Stimulated activated CD4-positive, alpha-beta T cell treated with anti-CD3 and anti-CD28 coated beads, Interleukin-1b, Interleukin-23, amount 100 ng/mL, for 4 hours (primary cell): ENCODE measurements at places on chromosomes 3 and 15.
A peak's percentile ranks its signal among the peaks of the same experiment; 100 is the strongest.

DNA sequence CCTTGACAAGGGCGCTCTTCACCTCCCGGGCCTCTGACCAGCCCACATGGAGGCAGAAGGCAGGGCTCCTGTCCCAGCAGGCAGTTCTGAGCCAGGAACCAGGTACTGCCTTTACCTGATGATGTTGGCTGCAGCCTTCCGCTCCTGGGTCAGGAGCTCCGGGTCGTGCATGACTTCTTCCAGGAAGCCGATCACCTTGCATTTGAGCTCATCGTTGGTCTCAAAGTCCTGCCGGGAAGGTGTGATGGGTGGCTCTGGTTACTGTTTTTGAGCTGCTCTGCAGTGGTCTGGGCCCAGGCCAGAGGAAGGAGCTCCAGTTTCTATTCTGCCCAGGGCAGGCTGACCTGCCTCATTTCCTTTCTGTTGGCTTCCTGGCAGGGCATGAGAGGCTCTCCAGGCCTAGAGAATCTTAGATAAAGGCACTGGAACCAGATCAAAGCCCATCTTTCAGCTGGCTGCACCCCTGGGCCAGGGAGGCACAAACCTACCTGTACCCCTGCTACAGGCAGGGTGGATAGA, 53.2 kb upstream of the CTSH start:
- DNase-seq, result no peak

DNA sequence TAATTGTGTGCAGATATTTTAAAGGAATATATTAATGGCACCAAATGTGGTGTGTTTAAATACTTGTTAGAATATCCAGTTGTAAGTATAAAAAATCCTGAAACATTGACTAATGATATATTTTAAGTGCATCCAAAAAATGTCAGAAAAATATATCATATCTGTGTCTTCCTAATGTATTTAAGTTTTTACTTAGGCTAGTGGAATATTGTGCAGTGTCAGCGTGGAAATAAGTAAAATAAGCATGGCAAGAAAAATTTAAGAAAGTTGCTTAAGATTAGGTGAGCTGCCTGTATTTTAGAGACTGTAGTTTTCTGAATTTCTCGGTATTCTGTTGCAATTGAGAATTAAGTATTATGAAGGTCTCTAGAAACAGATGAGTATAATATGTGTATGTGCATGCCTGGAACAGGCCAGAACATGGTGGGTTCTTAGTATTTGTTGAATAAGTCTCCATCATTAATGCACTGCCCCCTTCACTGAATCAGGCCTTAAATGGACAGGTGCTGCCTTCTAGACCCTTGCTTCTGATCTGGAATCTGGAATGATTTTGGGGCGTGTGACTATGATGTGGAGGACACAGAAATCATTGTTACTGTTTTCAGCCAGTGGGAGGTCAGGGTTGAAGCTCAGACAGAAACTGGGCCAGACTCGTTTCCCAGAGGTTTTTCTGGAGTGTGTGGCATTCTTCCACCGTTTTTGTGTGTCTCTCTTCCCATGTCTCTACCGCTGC, 86.1 kb downstream of the TRAK1 start:
- DNase-seq, result no peak

DNA sequence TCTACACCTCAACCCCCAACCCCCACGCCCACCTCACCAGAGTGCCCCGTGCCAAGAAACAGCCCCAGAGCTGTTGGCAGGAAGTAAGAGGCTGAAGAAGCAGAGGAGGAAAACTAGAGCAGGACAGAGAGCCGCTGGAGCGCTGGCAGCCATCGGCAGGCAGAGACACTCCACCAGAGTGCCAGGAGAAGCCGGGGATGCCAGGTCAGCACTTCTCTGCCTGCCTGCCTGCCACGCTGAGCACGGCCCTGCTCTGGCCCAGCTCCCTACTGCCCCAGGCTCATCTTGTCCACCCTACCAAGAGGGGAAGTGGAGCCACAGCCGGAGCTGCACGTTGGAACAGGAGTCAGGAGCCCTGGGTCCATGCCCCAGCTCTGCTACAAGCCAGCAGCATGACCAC, 29.7 kb downstream of the CACNA2D2 start:
- DNase-seq, result no peak

GRCh38 chr3:14801031-14801430, 17.7 kb upstream of the FGD5 start:
- no peak for DNase-seq

DNA sequence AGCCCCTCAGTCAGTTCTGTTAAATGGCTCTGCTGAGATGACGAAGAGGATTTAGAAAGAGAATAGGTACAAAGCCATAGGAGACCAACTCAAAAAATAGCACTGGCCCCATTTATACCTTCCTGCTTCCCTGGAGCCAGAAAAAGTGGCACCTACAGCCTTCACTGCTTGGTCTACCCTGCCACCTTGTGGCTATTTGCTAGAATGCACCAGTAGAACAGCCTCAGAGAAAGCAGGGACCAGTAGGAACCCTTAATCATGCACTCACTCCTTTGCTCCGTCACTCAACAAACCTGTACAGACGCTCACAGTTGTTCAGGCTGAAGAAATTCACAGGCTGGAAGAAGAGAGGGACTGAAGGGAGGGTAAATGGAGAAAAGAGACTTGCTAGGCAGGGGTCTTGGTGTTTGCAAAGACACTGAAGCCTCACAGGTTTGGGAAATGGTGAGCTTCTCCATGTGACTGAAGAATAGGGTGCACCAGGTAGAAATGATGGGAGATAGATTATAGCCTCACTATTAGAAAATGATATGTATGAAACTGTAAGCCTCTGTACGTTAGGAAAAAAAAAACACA, 12.1 kb upstream of the RTP2 start:
- peak; percentile 66 for DNase-seq

DNA sequence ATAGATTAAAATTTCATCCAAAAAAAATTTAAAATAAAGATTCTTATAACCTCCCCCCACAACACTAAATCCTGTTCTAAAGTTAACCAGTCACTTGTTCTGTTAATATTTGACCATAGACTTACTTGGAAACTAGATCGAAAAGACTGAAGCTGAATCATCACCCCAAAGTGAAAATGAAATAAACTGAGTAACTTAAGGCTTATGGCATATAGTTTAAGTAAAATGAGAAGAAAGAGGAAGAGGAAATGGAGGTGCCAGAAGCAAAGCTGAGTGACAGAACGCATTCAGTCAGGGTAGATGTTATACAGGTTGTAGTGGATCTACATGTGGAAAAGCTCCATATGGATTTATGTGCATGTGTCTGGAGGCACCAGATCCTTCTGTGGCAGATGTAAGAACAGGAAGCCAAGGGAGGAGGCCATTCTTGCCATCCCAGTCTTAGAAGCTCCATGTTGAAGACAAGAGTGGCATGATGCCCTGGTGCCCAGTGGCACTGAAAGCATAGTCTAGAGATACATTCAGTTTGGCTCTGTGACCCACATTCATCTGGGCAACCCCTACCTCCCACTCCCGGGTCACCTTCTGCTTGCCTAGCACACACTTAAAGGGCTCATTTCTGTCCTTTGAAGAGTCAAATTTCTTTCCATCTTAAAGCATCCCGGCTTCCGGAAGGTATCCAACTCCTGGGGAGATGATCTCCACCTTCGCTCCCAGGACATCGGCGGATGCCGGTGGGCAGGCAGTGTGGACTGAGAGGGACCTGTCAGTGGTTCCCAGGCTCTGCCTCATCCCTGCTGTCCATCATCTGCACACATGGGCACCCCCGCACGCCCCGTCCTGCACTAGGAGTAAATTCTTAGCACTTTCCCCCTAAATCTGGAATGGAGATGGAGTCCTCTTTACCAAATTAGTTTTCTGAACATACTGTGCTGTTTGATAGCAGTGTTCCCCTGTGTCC, 90.8 kb downstream of the NEO1 start:
- no peak for DNase-seq

- DNase-seq, result peak; percentile 78
Measured at GRCh38 chr15:67120839-67121643, 55.6 kb downstream of the SMAD3 start.

GRCh38 chr3:178421069-178421468, 115.2 kb upstream of the KCNMB2 start:
- no peak for DNase-seq

DNA sequence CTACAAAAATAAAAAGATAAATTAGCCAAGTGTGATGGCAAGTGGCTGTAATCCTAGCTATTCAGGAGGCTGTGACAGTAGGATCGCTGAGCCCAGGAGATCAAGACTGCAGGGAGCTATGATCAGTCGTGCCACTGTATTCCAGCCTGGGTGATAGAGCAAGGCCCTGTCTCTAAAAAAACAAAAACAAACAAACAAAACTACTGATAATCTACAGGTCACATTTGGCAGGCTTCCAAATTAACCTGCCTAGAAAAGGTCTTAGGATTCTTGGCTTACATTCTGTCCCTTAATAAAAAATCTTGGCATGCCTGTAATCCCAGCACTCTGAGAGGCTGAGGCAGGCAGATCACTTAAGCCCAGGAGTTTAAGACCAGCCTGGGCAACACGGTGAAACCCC, 33.4 kb upstream of the SETD2 start:
- no peak for DNase-seq

DNA sequence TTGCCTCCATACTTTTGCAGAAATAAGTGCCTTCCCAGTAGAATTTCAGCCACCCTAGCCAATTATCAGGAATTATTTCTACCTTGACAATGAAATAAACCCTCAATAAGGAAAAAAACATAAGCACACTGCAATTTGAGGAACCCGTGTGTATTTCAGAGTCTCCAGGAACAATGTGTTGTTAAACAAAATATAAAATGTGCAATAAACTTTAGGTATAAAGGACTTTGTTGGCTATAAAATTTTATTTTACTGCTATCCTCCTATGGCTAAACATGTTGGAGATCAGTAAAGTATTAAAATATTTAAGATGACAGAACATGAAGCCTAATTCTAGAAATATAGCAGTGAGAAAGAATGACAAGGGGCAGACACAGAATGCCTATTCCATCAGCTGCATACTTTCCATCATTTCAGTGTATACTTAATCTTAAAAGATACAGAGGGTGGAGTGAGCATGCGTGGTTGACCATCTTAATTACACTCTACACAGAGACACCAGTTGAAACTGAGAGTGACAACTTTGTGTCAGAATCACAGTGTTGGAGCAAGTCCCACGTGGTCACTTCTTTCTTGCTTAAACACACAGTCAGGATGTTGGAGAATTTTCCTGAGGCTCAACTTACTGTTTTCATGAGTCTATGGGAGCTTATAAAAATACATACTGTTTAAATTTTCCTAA, 79.0 kb upstream of the SUCLG2 start:
- no peak for DNase-seq

DNA sequence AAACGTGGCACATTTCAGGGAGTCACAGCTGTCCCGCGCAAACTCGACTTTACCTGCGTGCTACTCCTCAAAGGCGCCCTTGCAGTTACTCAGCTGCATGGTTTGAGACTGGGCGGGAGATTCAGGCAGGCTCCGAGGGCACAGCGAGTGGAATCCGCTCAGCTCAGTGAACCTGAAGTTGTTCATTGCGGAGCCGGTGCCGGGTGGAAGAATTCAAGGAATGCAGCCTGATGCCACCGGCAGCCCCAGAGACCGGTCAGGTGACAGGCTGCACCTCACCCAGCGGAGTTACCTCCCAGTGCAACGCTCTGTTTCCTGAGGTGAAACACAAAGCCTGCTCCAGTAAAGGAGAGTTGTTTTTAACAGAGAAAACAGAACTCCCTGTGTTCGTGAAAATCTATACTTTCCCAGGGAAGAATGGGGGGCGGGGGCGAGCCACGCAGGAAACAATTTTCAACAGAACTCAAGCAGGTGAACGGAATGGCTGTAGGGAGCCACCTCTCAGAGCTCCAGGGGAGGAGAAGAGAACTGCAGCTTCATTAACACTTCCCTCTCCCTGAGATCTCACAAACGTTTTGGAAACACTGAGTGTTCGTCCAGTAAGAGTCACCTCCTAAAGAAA, 3.8 kb downstream of the VEPH1 start:
- no peak for DNase-seq

- no peak for DNase-seq
Measured at GRCh38 chr3:5312290-5312689, 124.8 kb downstream of the EDEM1 start.

- no peak for DNase-seq
Measured at GRCh38 chr3:13771496-13771895, 108.4 kb downstream of the WNT7A start.

DNA sequence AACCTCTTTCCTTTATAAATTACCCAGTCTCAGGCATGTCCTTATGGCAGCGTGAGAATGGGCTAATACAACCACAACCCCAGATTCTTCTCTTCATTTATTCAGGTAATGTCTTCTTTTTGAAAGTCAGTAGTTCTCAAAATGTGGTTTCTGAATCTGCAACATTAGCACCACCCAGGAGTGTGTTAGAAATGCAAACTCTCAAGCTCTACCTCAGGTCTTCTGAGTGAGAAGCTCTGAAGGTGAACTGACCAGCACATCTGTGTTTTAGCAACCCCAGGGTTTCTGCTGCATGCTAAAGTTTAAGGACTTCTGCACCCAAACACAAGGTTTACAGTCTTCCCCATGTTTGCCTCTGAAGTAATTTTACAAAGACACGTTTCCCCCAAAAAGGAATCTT, 22.3 kb upstream of the TRIM59 start:
- DNase-seq, result no peak

DNA sequence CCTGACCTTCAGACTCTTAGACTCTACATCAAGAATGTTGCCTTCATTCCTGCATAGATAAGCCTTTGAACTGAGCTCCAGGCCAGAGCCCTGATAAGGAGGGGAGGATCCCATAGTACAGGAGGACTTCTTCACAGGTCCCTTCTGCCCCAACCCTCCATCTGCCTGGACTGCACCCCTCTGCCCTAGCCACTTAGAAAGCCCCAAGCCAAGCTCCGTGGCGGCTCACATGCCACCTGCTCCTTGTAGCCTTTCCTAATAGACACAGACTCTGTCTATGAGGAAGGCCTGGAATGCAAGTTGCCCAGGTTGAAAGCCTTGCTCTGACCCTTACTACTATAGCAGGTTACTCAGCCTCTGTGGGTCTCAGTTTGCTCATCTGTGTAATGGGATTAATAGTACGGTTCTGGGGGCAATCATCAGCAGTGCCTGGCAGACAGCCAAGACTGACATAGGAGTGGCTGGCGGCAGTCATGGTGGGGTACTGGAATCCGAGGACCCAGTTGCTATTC, 11.6 kb downstream of the PCSK6 start:
- DNase-seq, result no peak

GRCh38 chr3:102207151-102207571, 227.7 kb upstream of the ZPLD1 start:
- no peak for DNase-seq

DNA sequence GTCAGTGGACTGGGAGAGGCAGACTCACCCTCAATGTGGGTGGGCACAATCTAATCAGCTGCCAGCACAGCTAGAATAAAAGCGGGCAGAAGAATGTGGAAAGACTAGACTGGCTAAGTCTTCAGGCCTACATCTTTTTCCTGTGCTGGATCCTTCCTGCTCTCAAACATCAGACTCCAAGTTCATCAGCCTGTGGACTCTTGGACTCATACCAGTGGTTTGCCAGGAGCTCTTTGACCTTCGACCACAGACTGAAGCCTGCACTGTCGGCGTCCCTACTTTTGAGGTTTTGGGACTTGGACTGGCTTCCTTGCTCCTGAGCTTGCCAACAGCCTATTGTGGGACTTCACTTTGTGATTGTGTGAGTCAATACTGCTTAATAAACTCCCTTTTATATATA, 68.0 kb downstream of the CNTN3 start:
- DNase-seq, result no peak
